CD4-positive, alpha-beta T cell treated with Interleukin-4 for 4 hours (primary cell): ENCODE measurements at places on chromosomes 1 and 21.

DNA sequence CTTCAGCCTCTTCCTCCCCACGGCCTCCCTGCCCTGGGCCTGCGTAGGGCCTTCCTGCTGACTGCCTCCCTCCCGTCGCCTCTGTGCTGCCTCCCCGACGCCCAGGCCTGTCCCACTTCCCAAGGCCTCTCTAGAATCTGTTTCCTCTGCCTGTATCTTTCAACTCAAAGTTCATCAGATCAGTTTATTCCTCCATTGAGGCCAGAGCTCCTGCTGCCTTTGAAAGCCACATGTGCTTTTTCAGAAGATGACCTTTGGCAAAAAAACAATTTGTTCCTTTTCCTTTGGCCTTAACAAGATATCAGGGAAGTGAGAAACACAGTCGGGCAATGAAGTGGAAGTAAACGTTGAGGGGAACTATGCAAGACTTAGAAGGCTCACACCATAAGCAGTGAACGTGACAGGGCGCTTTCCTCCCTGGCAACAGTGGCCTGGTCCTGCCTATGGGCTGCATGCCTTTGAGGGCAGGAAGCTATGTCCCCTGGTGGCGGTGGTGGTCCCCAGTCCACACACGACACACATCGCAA lies 85.9 kb downstream of the PSMG1 start:
- DNase-seq = no peak

DNA sequence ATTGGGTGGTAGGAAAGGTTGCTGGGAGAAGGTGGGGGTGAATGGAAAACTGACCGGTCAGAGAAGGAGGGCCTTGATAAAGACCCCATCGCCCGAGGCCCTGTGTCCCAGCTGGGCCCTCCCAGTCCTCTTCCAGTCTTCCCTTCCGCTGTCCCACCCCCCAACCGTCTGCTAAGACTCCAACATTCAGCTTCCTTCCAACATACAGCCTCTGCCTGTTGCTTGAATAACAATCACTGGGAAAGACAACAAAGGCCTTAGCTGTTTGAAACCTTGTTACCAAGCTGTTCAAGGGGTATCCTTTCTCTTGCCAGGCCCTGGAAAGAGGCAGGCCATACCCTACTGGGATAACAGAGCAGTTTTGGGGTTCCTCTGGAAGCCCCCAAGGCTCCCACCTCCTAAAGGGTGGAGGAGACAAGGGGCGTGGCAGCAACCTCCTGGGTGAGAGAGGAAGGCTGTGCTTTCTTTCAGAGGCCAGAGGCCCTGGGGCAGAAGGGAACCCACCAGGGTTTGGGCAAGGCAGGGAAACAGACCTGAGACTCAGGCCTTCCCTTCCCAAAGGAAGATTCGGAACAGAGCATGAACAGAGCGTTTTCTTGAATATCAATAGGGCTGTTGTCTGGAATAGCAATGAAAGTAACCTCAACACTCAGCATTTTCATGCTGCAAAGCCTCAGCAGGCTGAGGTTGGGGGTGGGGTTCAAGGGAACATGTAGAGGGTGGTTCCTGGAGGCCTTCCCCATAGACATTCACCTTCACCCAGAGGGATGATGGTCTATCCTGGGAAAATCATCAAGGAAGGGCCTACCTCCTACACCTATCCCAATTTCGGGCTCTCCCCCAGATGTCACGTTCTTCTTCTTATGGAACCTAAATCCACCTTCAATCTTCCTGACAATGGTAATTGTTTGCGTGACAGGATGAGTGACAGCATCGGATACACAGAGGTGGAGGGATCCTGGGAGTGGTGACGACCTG lies 4.1 kb downstream of the ETNK2 start:
- no peak for DNase-seq

GRCh38 chr1:24957016-24957807 lies 27.1 kb upstream of the RUNX3 start:
- DNase-seq = no peak

GRCh38 chr1:37958690-37959089 lies 11.8 kb upstream of the INPP5B start:
- DNase-seq = no peak

GRCh38 chr1:161185282-161185682 lies 8.0 kb upstream of the B4GALT3 start:
- peak; percentile 95 for DNase-seq

GRCh38 chr1:43293896-43294760 lies 6.7 kb upstream of the TIE1 start:
- no peak for DNase-seq

DNA sequence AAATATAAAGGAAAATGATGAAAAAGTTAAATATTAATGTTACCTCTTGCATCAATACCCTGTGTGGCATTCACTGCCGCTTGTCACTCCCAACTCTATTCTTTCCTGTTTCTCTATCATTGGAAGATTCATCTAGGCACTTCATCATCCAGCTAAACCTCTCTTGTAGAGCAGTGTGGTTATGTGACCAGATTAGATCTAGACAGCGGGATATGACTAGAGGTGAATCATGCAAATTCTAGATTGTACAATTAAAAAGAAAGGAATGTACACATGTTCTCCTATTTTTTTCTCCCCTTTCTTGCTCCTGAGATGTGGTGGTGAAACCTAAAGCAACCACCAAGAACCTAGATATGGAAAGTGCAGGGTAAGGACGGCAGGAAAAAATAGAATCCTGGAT lies 174.1 kb downstream of the LBR start:
- no peak for DNase-seq

DNA sequence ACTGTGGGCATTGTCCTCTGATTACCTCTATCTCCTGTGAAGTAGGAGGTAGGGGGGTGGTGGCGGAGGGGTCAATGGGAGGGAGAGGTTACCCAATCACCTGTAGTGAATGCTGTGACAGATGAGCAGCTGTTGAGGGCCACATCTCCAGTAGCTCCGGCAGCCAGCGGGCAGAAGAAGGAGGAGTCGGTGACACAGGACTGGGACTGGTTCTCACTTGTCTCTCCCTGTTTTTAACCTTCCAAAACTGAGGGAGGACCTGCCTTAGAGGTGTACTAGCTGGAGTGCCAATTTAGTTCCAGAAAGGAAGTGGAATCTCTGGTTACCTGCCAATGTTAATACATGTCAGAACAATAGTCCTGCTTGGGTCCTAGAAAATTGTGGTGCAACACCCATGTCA lies 56.2 kb upstream of the ENAH start:
- no peak for DNase-seq

DNA sequence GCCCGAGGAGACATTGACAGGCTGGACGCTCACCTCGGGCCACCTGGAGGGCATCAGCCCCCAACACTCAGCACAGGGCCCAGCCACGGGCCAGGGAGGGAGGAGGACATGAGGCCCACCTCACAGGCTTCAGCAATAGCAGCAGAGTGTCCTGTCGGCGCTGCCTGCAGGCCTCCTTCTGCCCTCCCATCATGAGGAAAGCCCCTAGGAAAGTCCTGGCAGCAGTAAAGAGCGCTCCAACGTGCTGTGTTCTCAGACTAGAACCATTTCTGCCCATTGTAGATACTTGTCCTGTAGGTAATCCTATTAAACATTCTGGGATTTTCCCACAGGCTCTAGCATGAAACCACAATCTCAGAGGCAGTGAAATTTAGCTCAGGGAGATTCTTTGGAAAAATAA lies 62.0 kb upstream of the GALNT2 start:
- no peak for DNase-seq

DNA sequence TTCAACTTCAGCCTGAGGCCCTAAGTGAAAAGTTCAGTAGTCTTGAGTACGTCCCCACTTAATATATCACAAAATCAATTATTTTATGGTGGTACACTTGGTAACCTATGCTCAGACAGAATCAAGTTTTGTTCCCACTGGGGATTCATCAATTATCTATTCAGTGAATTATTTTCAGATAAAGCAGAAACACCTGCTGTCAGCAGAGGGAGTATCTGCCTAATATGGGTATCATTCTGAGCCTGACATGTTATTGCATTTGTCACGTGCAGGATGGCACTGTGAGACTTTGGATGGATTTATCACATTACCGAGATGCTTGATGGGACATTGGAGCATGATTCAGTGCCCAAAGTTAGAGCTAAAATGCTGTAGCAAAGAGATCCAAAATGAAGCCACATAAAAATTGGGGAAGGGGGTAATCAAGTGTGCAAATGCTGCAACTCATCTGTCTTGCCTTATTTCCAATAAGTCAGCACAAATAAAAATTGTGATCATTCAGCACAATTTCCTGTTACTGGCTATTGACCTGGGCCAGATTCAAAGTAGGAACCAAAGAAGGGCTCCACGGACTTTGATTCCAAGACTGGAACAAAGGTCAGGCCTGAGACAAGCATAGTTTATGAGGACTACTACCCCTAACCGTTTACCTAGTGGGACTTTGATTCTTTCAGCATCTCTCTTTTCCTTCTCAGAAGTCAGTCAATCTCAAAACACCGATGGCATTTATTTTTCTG lies 657.6 kb downstream of the LMO4 start:
- DNase-seq = no peak

DNA sequence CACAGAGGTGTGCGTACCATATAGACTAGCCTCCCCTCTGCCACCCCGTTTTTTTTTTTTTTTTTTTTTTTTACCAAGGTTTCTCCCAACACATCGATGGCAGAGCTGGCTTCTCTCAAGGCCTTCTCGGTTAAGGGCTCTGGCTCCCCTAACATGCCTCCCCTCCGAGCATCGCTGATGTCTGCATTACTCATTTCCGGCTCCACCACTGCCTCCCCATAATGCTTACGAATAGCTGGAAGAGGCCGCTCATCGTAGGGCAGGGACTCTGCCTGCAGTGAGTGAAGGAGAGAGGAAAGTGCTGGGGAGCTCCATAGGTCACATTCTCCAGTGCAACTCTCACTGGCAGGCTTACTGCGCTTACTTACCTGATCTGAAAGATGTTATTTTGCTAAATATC lies 20.6 kb downstream of the CEP104 start:
- no peak for DNase-seq

DNA sequence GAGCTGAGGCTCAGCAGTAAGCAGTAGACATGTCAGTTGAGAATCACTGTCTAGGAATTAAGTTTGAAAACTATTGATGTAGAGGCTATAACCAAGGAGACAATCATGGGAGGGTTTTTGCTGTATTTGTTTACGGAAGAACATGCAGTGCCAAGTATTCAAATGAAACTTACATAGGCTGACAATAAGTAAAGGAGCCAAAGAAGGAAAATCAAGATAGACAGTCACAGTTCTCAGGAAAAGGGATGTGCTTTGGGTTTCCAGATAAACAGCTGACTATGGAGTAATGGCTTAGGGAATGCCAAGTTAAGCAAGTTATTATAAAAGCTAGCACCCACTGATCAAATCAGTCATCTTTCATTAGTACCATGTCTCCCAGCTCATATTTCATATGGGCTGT lies 21.5 kb downstream of the GNG12 start:
- no peak for DNase-seq
